GM12891 (cell line): ENCODE measurements at places on chromosomes 3 and 15.

DNA sequence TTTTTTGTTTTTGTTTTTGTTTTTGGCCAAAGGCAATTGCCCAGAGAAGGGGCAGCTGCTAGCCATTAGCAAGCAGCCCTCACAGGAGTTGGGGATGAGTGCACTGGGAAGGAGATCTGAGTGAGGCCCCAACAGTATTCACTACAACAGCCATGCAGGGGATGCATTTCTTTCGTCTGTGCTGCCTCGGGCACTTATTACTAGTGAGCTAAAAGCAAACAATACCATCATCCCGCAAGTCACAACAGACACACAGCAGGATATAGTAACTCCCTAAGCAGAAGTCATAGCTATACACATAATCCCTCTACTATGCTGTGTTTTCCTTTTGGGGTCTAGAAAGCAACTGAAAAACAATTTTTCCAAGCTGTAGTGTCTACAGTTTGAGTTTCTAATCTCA is 27.2 kb downstream of the CRTAP start:
- no peak for DNase-seq

GRCh38 chr3:65712140-65712539 is 326.6 kb downstream of the MAGI1 start:
- DNase-seq = no peak

DNA sequence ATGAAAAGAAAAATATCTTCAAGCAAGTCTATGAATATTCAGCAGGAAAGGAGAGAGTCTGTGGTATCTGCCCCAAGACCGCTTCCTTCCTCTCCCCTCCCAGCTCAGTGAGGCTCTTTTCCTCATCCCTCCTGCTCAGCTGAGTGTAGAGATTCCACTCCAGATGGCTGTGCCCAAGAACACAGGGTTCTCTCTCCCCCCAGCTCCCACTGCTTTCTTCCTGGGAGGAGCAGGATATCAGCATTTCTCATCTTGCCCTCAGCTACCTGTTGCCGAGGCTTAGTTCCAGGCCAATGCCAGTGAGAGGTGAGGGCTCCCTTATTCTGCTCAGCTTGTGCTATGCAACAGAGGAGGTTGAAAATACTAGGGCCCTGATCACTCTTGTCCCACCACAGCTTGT is 211.9 kb downstream of the SV2B start:
- DNase-seq = no peak

- DNase-seq = no peak
These were observed 337.7 kb upstream of the AGTR1 start for GRCh38 chr3:148360051-148360450.
